Left ventricle myocardium inferior (tissue), 1 donor: ENCODE measurements at places on chromosomes 4 and X.

GRCh38 chr4:159160242-159160641 is 57.4 kb downstream of the RAPGEF2 start:
- DNase-seq = no peak

- DNase-seq = no peak
Measured at GRCh38 chrX:39877905-39878304, 219.9 kb downstream of the BCOR start.

- no peak for DNase-seq
Measured at GRCh38 chr4:153825691-153826090, 36.8 kb upstream of the SFRP2 start.

GRCh38 chr4:119632216-119632615 is 3.6 kb upstream of the PDE5A start:
- DNase-seq = no peak

GRCh38 chrX:24491741-24492140 is 26.7 kb downstream of the PDK3 start:
- no peak for DNase-seq

GRCh38 chrX:136142592-136142991 is 4.7 kb upstream of the FHL1 start:
- no peak for DNase-seq

GRCh38 chr4:125681240-125681639 is 366.5 kb downstream of the FAT4 start:
- no peak for DNase-seq

DNA sequence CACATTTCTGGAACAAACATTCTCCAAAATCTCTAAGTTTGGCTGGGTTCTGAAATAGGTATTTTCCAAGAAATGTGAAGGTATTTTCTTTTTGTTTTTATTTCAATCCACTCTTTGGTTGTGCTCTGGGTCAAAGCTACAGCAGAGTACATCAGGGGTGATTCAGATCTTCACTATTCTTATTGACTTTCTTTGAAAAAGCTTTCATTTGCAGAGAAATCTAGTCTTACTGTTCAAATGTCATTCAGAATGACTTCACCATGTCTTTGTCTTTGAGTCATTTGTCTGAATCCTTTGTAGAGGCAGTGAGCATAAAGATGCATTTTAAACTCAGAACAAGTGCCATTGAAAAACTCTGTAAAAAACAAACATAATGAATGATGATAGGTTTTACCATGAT is 547.2 kb upstream of the ADGRL3 start:
- DNase-seq = no peak
